Activated CD4-positive, alpha-beta T cell treated with anti-CD3 and anti-CD28 coated beads for 48 hours (primary cell): ENCODE measurements at places on chromosomes 1 and 21.

- DNase-seq: no peak
Measured at GRCh38 chr1:153610811-153611301, 2.1 kb downstream of the S100A16 start.

- DNase-seq: no peak
Measured at GRCh38 chr1:88074661-88075060, 609.4 kb upstream of the PKN2 start.

- DNase-seq: no peak
Measured at GRCh38 chr1:53310847-53311681, 16.8 kb downstream of the LRP8 start.

GRCh38 chr1:109776911-109777310 lies 13.2 kb upstream of the EPS8L3 start:
- peak; percentile 86 for DNase-seq

DNA sequence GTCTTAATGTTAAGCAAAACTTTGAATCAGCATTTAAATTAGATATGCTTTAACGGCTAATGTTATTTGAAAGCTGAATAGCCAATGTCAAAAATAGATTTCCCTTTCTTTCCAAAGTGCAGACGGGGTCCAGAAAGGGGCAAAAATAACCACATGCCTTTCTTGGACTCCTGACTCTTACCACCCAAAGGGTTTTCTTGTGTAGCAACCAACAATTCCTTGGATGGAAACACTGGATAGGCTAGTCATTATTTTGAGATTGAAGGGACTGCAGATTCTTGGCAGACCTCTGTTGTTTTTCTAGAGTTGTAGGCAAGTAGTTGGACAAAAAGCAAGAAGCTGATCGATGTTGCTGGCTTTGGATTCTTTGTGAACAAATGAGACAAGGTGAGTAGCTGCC lies 107.0 kb downstream of the MRPS6 start:
- no peak for DNase-seq

GRCh38 chr1:206655471-206655882 lies 20.1 kb downstream of the DYRK3 start:
- DNase-seq: no peak

DNA sequence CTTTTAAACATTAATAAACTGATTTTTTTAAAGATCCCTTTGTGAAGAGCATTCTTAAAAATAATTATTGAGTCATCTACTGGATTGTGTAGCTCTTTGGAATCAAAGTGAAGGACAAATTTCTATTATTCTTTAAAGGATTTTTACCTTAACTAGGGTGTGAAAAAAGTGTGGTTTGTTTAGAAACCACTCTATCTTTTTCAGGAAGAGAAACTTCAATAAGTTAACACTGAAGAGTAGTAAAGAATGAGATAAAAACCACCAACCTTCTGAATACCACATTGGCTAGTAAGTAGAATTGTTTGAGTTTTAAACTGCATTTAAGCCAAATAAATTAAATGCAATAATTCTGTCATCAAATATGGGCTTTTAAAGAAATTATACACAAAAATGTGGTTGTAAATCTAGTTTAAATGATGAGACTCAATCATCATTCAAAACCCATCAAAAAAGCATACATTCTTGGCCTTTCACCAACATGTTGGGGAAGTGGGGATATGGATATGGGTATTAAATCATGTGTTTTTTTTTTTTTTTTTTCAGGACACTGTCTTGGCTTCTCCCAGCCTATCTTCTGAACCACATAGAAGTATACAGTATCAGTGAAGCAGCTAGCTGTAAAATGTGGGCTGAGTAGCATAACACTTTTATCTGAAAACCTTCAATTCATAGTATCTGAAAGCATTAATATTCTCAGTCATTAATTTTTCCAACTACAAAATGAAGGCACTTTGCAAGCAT lies 4.8 kb downstream of the S1PR1 start:
- DNase-seq: no peak

DNA sequence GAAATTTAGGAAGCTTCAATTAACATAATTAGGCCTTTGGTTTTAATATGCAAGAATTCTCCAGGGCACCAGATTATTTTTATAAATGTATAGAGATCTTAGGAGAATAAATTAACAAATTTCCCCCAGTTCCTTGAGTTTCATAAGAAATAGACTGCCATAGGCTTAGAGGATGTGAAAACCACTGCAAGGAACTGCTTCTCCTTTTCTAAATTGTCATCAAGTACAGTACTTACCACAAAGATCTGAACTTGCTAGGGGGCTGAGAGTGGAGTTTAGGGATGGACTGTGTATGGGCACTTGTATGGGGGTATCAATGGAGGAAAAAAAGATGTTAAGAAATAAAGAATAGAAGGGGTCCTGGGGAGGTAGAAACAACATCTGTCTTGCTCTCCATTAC lies 31.1 kb downstream of the LHX8 start:
- DNase-seq: no peak

- DNase-seq: no peak
Measured at GRCh38 chr1:239757716-239758115, 334.0 kb upstream of the FMN2 start.

DNA sequence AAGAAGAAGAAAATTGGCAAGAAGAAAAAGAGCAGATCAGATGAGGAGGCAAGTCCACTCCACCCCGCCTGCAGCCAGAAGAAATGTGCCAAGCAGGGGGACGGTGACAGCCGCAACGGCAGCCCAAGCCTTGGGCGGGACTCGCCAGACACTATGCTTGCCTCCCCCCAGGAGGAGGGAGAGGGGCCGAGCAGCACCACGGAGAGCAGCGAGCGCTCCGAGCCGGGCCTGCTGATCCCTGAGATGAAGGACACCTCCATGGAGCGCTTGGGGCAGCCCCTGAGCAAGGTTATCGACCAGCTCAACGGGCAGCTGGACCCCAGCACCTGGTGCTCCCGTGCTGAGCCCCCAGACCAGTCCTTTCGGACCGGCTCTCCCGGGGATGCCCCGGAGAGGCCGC lies 9.0 kb upstream of the SLC25A34 start:
- DNase-seq: no peak

GRCh38 chr1:168179438-168180147 lies 831 bp downstream of the TIPRL start:
- peak; percentile 21 for DNase-seq

DNA sequence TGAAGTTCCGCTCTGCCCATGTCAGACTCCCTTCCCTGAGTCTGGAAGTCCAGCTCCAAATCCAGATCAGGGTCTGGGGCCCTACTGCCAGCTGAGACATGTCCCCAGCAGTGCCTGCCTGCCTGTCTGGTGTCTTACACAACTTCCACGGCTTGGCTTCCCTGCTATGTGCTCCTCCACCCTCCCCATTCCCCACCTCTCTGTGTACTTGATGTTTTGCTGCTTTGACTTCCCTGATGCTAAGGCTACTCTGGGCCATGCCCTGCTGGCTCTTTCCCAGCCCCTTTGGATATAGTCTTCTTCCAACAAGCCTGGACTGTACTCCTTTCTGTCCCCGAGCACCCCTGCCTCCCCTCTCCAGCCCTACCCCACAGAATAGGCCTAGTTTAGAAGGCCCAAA lies 7.3 kb downstream of the GJA5 start:
- no peak for DNase-seq

DNA sequence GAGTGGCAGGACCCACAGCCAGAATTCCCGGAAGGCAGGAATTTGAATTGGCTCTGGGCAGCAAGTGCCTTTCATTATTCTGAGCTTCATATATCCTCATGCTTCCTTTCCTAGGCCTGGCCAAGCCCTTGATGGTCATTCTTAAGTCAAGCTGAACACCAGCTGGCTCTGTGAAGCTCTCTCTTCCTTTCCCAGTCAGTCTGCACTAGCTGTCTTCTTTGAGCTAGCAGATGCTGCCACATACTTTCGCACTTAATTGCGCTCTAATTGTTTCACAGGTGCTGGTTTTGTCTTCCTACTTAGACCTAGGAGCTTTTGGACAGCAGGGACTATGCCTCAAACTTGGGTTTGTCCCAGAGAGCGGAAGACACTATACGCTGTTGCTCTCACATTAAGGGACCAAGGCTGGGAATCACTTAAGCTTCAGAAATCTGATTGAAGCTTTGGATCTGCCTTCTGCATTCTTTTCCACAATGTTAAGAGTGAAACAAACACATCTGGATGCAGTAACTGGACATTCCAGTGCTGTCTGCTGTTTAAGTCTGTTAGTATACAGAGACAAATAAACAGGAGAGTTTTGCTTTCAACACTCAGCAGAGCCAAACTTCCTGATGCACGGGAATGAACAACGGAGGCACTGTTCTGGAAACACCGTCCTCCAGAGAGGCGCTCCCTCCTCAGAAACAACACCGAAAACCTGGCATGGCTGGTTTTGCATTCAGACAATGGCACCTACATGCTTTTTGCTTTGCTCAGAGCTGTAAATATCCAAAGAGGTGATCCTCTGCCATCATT lies 2.2 kb downstream of the TLR5 start:
- no peak for DNase-seq

DNA sequence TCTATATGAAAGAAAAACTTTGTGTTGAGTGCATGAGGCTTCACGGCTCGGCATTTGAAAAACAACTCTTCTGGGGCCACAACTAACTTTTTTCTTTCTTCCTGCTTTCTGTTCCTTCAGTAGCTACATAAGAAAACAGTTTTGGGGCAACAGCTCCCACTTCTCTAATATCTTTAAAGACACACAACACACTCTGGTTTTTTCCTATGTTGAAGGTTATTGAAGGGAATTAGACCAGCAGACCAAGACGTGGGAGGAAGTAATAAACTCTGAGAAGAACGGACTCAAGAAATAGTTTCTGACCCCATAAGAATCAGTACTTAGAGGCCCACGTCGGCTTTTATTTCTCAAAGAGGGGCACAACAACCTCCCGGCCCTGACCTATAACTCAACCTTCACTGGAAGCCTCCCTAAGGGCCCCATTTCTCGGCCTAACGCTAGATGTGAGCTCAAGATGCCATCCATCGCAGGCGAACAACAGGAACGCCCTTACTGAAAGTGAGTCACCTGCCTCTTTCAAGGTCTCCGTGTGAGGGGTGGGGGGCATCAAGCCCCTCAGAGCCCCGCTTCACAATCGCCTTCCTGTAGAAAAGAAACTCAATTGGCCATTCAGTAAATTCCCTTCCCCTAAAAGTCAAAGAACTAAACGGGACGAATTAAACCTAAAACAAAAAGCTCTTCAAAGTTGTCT lies 844 bp downstream of the ZMYM6 start:
- peak; percentile 63 for DNase-seq
